NCI-H69 (cell line): ENCODE measurements at places on chromosomes 7 and 10.

DNA sequence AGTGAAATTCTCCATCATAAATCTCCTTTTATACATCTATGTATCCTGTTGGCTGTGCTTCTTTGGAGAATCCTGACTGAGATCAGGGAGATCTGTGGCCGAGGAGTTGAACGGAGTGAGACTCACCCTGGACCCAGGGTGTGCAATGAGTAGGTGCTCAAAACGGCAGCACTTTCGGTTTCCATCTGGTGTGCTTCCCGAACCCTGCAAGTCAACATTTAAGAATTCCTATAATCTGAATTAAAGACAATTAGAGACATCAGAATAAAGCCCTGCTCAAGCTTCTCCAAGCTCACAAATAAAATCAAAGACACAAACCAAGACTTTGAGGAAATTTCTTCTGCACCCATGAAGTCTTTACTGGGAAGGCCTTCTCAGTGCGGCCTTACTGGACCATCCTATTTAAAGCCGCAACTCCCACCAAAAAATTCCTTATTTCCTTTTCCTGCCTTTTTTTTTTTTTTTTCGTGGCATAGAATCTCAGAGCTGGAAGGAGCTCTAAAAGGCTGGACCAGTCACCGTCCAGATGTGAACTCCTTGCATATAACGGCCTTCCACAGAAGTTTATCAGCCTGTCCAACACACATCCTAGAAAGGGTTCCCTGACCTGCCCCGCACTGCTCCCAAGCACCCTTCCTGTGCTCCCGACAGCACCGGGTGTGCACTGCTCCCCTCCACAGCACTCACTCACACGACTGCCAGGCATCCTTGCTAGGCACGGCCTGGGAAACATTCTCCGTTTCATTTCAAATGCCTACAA is 29.7 kb downstream of the GNA12 start:
- no peak for DNase-seq

GRCh38 chr7:53740971-53741370 is 705.5 kb downstream of the POM121L12 start:
- no peak for DNase-seq

- no peak for DNase-seq
Measured at GRCh38 chr7:17952387-17952786, 12.1 kb upstream of the SNX13 start.

GRCh38 chr10:110174816-110175215 is 32.6 kb upstream of the MXI1 start:
- no peak for DNase-seq

GRCh38 chr10:66591865-66592264 is 334.0 kb upstream of the LRRTM3 start:
- DNase-seq: no peak
